ENCODE measurements at places on chromosomes 4 and X. TPM values are rescaled to one million over a fixed set of nuclear protein-coding genes. Genes with fewer than 3 reads are reported as not detected.

The SOWAHB gene
- total RNA-seq = not detected

The RS1 gene
- not detected for total RNA-seq

The BTK gene
- total RNA-seq = 0.15 TPM

The NPY1R gene
- 0.08 TPM for total RNA-seq

The CDX4 gene
- not detected for total RNA-seq

The CT55 gene
- not detected for total RNA-seq

The HSFX4 gene
- total RNA-seq = not detected

The GLUD2 gene
- total RNA-seq = 2.6 TPM

The NUDT9 gene
- 25.1 TPM for total RNA-seq

The NCAPG gene
- 30.1 TPM for total RNA-seq

The CCDC120 gene
- total RNA-seq = 4.5 TPM

The SPANXC gene
- total RNA-seq = 0.78 TPM

The STAP1 gene
- not detected for total RNA-seq

The KDR gene
- not detected for total RNA-seq

The RHOXF1 gene
- not detected for total RNA-seq

The HPSE gene
- total RNA-seq = 1.6 TPM

Data from A549 treated with CpdA at 1 μM for 4 hours (cell line).